Stimulated activated CD8-positive, alpha-beta memory T cell treated with anti-CD3 and anti-CD28 coated beads, Interleukin-7, amount 100 ng/mL, for 24 hours (primary cell): ENCODE measurements at places on chromosomes 4 and X.

- no peak for DNase-seq
These were observed 6.3 kb downstream of the SLC25A4 start for GRCh38 chr4:185149392-185149791.

GRCh38 chr4:146852360-146852759 is 93.3 kb downstream of the TTC29 start:
- no peak for DNase-seq

GRCh38 chr4:171956678-171957077 is 143.5 kb downstream of the GALNTL6 start:
- no peak for DNase-seq

DNA sequence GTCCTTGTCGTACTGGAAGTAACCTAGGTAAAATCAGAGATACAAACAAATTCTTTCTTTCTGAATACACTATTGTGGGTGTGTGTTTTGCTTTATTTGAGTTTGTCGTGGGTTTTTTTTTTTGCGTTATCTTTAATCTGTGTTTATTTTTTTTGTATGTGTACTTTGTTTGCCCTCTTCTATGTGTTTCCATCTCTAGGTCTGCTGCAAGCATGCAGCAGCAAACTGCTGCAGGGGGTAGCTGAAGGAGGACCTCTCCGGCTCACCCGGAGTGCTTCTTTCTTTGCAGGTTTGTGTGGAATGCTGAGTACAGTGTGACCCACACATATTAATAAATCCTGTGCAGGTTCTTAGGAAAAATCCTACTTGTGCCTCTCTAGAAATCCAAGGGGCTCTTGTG is 64.8 kb downstream of the FNIP2 start:
- no peak for DNase-seq

GRCh38 chr4:39469429-39470077 is 10.7 kb downstream of the LIAS start:
- DNase-seq, result no peak

DNA sequence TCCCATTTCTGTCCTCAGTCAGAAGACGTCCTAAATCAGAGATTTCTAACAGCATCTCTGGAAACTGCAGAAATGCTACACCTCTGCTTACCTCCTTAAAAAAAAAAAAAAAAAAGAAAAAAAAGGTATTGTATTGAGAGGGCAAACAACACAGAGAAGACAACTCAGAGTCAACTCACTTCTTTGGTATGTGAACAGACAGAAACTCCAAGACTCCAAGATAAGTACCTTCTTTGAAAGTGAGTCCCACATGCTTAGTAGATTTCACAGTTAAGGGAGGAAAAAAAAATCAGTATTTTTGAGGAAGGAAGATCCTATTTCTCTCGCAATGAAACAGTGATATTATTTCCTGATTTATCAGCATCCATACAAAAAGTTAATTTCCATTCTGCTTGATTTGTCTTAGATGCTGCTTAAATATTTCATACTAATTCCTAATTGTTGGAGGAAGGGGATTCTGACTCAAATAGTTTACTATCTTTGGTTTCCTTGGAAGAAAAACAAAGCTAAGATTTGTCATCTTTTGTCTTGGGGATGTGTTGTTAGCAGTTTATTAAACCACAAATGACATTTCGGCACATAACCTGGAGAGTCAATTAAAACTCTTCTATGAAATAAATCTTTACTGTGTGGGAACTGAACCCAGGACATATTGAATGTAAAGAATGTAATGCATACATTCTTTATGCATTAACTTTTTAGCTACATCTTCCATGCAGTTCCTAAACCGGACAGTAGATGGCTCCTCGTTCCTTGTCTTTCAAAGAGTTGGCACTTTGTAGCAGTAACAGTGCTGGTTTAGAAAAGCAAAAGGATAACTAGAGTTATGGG is 4.7 kb downstream of the RASGEF1B start:
- peak; percentile 42 for DNase-seq

DNA sequence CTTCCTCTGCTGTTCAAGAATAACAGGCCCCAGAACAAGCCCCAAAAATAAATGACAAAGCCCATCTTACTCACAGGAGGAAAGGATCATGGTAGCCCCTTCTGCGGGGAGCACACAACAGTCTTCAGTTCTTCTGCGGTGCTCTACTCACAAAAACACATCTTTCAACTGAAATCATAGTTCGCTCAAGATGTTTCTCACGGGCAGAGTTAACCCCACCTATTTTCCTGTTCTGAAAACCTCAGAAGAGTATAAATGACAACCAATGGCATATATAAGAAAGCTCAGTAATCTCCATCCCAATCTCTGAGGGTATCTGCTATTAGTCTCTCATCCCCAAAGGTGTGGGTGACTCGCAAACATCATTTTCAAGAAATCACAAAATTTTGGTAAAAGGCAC is at the start of gene TXK:
TSS of gene TXK (minus strand) at position 170 of the 400 bp plus-strand sequence. CDS start at position 90, 80 bp downstream.
- no peak for DNase-seq

- DNase-seq, result no peak
These were observed 112.6 kb upstream of the MAPK10 start for GRCh38 chr4:86472377-86473019.

- DNase-seq, result peak; percentile 56
These were observed 10.1 kb downstream of the WDR1 start for GRCh38 chr4:10106421-10107039.

- no peak for DNase-seq
These were observed 86.4 kb upstream of the C4orf50 start for GRCh38 chr4:6104541-6105130.

DNA sequence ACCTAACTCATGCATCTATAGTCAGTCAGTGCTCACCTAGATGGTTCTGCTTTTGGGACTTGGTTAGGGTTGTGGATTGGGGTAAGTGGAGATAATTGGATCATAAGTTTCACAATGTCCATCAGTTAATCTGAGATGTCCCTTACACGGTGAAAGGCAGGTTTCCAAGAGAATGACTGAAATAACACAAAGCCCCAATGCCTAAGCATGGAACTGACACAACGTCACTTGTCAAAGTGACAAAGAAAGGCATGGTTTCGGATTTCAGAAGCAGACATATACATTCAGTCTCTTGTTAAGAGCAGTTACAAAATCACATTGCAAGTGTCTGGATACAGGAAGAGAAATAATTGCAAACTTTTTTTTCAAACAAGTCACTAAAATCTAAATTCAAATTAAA is 1456.9 kb downstream of the TECRL start:
- DNase-seq, result no peak

GRCh38 chr4:128519163-128519830 is 231.7 kb upstream of the PGRMC2 start:
- DNase-seq, result no peak

GRCh38 chrX:69386681-69387080 is 117.4 kb upstream of the NALF2 start:
- no peak for DNase-seq

DNA sequence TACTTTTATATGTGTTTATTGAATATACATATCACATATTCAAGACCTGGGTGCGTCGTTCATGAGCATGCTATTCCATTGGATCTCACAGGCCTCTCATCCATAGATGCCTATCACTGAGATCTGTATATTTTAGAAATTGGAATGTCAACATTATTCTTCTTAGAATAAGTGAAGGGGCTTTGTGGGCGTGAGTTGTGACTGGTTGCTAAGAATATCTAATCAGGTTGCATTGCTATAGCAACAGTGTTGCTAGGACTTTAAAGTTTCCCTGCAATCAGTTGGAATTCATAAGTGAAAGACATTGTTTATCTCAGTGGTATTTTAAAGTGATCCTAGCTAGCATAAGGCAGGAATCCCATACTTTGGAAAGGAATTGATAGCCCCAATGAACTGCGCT is 36.7 kb upstream of the ANK2 start:
- DNase-seq, result no peak

GRCh38 chr4:71466775-71467174 is 128.0 kb downstream of the SLC4A4 start:
- DNase-seq, result no peak

GRCh38 chr4:139863531-139863930 is 197.9 kb downstream of the MGST2 start:
- no peak for DNase-seq

- DNase-seq, result no peak
These were observed 225.6 kb downstream of the FBXW7 start for GRCh38 chr4:152310257-152310656.

DNA sequence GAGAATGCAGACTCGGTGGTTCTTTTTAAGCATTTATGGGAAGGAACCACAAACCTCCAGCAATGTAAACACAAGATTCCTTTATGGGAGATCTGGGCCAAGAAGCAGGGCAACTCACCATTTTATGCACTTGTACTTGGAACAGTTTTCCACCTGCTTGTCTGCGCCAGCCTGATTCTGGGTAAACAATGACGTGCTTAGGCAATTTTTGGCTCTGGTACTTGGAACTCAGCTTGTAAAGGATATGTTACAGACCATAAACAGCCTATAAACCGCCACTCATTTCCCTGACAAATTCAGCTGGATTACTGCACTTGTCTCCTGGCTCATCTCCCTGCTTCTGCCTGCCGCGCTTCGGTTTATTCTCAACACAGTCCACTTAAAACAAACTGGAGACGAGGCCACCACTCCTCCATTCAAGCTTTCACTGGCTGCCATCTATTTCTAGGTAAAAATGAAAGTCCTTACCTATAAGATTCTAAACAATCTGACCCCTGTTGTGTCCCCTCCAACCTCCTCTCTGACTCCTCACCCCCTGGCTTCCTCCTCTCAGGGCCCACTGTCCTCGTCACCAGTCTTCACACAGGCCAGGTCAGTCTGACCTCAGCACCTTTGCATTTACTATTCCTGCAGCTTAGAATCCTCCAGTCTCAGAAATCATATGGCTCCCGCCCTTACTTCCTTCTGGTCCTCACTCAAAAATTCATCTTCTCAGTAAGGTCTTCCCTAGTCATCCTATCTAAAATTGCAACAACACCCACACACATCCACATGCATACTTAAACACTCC is 205.9 kb upstream of the GALNT7 start:
- DNase-seq, result no peak

DNA sequence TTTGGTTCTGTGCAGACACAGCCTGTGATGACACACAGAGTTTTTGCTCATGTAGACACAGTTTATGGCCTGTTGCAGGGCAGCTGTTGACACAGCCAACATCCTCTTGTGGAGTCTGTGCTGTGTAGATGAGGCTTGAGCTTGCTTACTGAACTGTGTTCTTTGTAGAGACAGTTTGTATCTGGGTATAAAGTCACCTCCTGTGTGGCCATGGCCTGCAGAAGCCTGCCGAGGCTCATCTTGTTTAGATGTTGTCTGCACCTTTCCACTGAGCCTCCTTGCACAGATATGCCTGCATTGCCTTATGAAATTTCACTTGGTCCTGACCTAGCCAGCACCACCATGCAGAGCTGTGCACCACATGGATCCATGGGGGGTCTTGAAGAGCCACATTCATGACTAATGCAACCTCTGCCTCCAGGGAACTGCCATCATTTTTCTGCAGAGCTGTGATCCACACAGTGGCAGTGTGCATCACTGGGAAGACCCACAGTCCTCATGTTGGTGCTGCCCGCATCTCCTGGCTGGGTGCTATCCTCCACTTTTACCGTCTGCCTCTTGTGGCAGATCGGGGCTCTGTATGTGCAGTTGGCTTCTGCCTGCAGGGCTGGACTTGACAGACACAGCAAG is 198.0 kb upstream of the MAMLD1 start:
- DNase-seq, result no peak

GRCh38 chrX:69226459-69227158 is 61.4 kb upstream of the PJA1 start:
- DNase-seq, result no peak

GRCh38 chr4:26206999-26207398 is 113.8 kb upstream of the RBPJ start:
- DNase-seq, result no peak

- DNase-seq, result no peak
These were observed 60.1 kb upstream of the PLAC1 start for GRCh38 chrX:134718105-134718965.

- DNase-seq, result no peak
These were observed 38.7 kb downstream of the CNKSR2 start for GRCh38 chrX:21412883-21413282.

DNA sequence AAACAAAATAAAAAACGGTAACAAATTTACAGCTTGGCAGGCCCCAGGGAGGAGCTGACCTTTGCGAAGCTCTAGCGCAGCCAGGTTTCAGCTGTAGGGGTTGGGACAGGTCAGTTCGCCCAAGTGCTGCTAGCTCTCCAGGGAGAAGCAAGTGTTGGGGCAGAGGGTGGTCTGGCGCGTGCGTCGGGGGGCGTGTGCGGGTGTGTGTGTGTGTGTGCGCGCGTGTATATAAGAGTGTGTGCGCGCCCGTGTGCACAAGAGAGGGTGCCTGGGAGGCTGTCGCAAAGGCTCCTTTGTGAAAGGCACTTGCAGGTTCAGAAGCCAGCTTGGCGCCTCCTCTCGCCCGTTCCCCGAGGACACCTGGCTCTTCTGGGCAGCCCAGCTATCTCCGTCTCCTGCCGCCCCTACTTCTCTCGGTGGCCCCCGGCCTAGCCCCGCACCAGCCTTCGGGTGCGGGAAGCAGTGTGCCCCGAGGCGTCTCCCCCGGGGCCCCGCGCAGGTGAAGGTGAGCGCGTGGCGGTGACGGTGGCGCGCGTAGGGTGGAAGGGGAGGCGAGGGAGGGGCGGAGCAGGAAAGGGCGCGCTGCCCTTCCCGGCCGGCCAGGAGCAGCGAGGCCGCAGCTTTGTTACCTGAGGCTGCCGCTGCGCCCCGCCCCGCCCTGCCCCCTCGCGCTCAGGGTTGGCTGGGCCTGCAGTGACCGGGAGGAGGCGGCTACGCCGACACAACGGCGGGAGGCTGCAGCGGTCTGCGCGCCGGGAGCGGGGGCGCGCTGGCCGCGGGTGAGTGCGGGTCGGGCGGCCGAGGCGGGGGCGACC is at the start of gene FHDC1:
TSS of gene FHDC1 (plus strand) at position 693 of the 815 bp plus-strand sequence. CDS start 6,735 bp downstream, outside the sequence.
- no peak for DNase-seq

DNA sequence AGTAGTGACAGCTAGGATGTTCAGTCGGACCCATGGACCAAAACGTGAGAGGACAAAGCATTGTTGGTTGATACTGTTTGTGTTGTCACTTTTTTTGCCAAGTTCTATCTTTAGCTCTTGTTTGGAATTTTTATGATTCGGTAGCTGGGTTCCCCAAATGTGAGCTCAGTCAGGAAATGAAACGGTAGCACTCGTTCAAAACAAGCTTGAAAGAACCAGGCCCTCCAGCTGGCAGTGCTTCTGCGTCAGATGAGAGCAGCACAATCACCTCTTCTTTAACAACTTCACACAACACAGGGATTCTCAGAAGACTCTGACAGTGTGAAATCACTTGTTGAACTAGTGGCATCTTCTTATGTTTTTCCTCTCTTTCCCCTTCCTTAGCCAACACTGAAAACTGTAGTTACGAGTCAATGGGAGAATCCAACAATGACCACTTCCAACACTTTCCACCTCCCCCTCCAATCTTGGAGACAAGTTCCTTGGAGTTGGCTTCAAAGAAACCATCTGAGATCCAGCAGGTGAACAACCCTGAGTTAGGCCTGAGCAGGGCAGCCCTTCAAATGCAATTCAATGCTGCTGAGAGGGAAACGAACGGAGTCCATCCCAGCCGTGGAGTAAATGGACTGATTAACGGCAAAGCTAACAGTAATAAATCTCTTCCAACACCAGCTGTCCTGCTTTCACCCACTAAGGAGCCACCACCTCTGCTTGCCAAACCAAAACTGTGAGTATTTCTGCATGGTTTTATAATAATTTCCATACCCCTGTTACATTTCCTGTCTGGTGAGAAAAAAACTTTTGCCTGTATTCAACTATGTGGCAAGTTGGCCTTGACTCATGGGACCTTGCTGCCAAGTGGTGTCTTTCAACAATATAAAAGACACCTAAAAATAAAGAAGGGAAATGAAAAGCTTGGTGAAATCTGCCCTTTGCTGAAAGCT is 214.6 kb downstream of the PALLD start:
- no peak for DNase-seq
